ENCODE measurements at places on chromosomes 12 and 14. TPM values are rescaled to one million over a fixed set of nuclear protein-coding genes. Genes with fewer than 3 reads are reported as not detected.

Gene RAN
- 1,347 TPM for total RNA-seq

Gene KRT5
- not detected for total RNA-seq

DNA sequence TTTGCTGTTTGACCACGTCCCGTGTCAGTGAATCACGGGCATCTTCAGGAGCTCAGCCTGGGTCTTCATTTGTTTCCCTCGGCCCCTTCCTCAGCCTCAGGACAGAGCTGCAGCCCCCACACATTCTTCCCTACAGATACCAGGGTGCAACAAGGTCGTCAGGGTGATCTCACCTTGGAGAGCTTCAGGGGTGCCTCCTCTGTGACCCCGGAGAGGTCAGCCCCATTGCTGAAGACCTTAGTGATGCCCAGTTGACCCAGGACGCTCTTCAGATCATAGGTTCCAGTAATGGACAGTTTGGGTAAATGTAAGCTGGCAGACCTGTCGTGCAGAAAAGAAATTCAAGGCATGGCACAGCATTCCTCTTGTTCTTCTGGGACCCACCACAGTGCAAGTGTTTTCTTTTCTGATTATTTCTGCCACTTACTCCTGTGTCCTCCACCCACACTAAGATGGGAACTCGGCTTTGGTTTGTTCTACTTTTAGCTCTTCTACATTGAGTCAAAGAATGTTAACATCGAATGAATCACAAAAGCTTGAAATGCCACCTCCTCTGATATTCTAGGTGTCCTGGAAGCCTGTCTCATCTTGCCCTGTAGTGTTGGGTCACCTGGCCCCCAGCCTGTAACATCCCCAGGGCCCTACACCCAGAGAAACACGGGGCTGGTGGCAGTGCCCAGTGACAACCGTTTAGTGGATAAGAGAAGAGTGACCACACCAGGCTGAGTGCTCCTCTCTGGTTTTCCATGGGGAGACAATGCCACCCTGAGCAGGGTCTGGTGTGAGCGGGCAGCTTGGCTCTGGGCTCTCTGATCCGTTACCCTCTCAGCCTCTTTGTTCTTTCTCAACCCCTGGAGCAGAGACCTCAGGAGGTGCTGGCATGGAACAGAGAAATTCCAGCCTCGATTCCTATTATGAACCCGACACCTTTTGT is 8.8 kb downstream of the SERPINA1 start:
- H3K27me3 ChIP-seq: no peaks in the 10 kb centered on the region
- H3K36me3 ChIP-seq: no peaks in the 10 kb centered on the region
- peaks cover 7% of the 10 kb centered on the region for H3K4me1 ChIP-seq
- H3K4me3 ChIP-seq: no peak overlapping the region
- no peak for DNase-seq
- H3K27ac ChIP-seq: no peak overlapping the region

GRCh38 chr14:69696633-69697557 is 70.0 kb upstream of the SRSF5 start:
- H3K27ac ChIP-seq: no peak overlapping the region
- H3K27me3 ChIP-seq: no peaks in the 10 kb centered on the region
- DNase-seq: no peak
- H3K4me1 ChIP-seq: peaks cover 18% of the 10 kb centered on the region
- no peaks in the 10 kb centered on the region for H3K36me3 ChIP-seq

DNA sequence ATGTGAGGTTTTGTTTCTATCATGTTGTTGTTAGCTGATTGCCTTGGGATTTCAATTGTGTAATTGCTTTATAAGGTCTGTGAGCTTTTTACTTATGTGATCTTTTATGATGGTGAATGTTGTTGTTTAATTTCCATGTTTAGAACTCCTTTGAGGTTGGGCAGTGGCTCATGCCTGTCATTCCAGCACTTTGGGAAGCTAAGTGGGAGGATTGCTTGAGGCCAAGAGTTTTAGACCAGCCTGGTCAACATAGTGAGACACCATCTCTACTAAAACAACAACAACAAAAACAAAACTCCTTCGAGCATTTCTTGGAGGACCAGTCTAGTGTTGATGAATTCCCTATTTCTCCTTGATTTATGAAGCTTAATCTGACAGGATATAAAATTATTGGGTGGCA is 102.1 kb upstream of the PMCH start:
- H3K27me3 ChIP-seq: no peaks in the 10 kb centered on the region
- no peak overlapping the region for H3K27ac ChIP-seq

Data from endodermal cell (in vitro differentiated cells).